Spinal cord (tissue), 10 donors: ENCODE measurements at places on chromosomes 2 and 18.

GRCh38 chr2:203077451-203077850 lies 62.8 kb downstream of the NBEAL1 start:
- no peak for DNase-seq

DNA sequence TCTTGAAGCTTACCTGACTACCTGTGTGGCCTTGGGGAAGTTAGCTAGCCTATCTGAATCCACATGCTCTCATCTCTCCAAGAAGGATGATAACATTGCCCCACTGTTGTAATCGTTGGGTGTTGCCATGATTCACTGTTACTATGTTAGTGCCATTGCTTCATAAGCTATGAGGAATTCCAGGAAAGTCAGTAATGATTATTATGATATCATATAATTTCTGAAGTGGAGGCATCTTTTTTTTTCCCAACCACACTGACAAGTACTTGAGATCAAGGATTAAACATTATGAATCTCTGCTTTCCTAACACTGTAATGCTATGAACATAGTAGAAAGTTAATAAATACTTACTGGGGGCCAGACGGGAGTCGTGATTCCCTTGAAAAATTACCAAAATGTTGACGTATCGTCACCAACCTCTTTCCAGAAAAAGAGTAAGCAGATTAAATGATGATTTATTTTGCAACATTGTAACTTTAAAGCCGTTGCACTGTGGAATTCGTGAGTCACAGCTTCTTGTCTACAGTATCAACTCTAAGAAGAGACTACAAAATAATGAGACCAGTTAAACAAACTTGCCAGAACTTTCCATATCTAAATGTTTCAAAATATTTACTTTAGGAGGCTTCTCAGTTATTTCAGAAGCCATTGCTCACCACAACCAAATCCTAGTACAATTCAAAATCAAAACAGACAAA lies 459.9 kb downstream of the PIK3C3 start:
- no peak for DNase-seq

GRCh38 chr2:174969091-174969734 lies 36.0 kb downstream of the CHN1 start:
- no peak for DNase-seq

- no peak for DNase-seq
Measured at GRCh38 chr18:49169037-49169521, 218.3 kb upstream of the SMAD7 start.
